ENCODE measurements at places on chromosomes 16 and 17.

- no peak for DNase-seq
These were observed 5.0 kb upstream of the KRT19 start for GRCh38 chr17:41532947-41533570.

- DNase-seq: no peak
These were observed 17.0 kb upstream of the CDH15 start for GRCh38 chr16:89154390-89155183.

DNA sequence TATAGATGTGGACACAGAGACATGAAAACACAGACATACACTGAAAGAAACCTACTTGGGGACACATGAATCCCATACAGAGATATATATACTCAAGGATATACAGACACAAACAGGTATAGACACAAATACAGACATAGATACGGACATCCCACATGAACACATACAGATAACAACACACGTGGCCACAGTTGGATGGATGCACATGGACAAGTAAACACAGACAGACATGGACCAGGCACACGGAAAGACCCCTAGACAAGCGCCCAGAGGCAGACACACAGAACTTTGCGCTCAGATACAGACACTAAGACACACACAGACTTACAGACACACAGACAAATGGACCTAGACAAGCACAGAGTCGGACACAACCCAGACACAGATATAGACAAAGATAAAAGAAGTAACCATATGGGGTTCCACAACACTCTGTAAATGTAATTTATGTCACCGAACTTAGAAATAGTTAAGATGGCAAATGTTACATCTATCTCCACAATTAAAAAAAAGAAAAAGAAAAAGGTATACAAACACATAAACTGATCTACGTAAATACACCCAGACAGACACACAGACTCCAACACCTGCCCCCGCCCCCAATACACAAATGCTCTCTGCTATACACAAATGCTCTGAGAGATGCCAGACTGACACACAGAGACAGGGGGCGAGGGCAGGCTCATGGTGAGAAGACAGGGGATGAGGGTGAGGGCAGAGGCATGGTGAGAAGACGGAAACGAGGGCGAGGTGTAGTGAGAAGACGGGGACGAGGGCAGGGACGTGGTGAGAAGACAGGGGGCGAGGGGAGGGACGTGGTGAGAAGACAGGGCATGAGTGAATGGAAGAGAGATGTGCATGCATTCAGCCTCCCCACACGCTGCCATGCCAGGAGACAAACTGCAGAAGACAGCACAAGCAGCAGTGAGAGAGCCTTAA lies 118.3 kb downstream of the SMG6 start:
- DNase-seq: no peak

- no peak for DNase-seq
These were observed 621.0 kb downstream of the WWOX start for GRCh38 chr16:78720416-78720815.

DNA sequence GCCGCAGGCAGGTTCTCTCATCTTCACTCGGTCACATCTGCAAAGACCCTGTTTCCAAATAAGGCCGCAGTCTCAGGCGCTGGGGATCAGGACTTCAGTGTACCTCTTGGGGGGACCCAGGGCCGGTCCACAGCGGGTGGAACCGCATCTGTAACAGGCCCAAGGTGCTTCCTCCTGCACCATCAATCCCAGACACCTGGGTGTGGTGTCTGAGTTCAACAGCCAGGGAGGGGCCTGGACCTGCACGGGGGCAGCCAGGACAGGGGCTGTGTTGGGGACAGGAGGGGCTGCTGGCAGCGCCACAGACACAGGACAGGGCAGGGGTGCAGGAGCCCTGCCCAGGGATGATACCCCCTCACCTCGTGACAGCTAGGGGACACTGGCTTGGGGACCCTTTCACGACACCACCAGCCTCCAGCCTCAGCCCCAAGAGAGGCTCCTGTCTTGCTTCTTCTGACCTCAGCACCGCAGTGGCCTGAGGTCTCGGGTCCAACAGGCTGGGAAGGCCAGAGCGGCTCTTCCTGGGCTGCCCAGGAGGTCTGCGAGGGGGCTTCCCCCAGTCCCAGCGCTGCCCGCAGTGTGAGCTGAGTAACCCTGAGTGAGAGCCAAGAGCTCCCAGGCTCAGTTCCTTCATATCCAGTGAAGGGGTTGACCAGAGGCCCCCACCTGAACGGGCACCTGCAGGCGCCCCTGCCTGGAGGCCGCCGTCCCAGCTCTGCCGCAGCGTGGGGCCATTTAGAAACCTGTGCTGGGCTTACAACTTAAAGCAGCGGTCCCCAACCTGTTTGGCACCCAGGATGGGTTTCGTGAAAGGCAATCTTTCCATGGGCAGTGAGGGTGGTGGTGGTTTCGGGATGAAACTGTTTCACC lies 30.7 kb upstream of the BAHCC1 start:
- no peak for DNase-seq

DNA sequence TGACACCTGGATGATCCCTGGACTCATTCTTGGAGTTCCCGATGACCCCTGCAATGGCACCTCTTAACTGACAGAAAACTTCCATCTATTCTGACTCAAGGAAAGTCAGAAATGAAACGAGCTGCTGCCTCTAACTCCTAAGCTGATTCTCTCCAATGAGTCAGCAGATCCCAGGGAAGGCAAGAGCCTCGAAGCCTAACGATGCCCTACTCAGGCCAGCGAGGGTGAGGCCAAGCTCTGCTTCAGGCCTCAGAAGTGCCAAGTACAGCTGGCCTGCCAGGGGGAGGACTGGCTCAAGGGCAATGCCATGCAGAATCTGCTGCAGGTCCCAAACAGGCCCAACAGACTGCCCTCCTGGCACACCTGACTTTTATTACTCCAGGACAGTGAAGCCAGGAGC lies 36.3 kb downstream of the PLXDC1 start:
- no peak for DNase-seq

- no peak for DNase-seq
These were observed 53.3 kb downstream of the SALL1 start for GRCh38 chr16:51097729-51098128.

- no peak for DNase-seq
These were observed at the start of gene VAT1L for GRCh38 chr16:77788181-77789084. Gene VAT1L, plus strand, starts transcription at chr16:77788564. Its CDS starts 119 bp downstream, at chr16:77788683.

DNA sequence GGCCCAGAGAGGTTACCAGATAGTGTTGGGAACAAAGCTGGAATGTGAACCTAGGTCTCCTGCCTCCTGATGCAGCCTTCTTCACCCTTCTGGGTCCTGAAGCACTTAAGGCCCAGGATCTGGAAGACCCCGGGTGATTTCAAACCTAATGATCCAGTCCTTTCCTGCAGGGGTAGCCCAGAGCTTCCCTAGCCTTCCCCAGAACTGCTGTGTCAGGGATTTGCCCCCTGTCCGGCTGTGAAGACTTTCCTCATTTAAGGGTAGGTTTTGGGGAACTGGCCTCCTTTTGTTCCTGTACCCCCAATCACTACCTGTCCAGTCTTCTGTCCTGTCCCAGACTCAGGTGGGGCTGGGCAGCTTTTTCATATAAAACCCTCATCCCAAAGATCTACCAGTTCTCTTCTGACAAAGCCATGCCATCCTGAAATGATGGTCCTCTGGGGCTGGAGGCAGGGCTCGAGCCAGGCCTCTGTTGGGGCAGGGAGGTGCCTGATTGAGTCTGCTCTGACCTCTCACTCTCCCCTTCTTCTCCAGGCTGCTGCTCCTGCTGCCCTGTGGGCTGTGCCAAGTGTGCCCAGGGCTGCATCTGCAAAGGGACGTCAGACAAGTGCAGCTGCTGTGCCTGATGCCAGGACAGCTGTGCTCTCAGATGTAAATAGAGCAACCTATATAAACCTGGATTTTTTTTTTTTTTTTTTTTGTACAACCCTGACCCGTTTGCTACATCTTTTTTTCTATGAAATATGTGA lies 1.3 kb downstream of the MT1X start:
- DNase-seq: no peak

GRCh38 chr17:3335876-3336275 lies 37.7 kb upstream of the OR3A1 start:
- no peak for DNase-seq

GRCh38 chr16:50301626-50302471 lies 35.5 kb downstream of the ADCY7 start:
- no peak for DNase-seq

- DNase-seq: no peak
These were observed 9.5 kb upstream of the CDH15 start for GRCh38 chr16:89161763-89162713.

All from CD4-positive, alpha-beta T cell treated with Interleukin-4 for 1 hour (primary cell).